ENCODE measurements at places on chromosomes 1 and 21.

- no peak for DNase-seq
Measured at GRCh38 chr1:213186168-213186567, 135.1 kb downstream of the RPS6KC1 start.

DNA sequence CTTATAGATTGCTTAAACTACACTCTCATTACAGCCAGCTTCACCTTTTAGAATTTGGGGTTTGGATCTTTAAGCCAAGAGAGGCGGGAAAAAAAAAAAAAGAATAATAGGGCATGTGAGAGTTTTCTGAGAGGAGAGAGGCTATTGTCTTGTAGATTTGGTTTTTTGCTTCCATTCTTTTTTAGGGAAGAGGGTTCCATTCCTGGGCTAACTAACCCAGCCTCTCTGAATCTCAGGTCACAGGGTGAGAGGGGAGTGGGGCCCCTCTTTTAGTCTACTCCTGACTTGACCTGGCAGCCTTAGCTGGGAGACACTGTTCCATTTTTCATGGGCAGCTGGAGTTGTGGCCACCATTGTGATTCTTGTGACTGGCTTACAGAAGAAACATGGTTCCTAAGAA lies 24.2 kb downstream of the PBX1 start:
- no peak for DNase-seq

GRCh38 chr1:241266121-241266520 lies 90.9 kb downstream of the RGS7 start:
- DNase-seq = no peak

DNA sequence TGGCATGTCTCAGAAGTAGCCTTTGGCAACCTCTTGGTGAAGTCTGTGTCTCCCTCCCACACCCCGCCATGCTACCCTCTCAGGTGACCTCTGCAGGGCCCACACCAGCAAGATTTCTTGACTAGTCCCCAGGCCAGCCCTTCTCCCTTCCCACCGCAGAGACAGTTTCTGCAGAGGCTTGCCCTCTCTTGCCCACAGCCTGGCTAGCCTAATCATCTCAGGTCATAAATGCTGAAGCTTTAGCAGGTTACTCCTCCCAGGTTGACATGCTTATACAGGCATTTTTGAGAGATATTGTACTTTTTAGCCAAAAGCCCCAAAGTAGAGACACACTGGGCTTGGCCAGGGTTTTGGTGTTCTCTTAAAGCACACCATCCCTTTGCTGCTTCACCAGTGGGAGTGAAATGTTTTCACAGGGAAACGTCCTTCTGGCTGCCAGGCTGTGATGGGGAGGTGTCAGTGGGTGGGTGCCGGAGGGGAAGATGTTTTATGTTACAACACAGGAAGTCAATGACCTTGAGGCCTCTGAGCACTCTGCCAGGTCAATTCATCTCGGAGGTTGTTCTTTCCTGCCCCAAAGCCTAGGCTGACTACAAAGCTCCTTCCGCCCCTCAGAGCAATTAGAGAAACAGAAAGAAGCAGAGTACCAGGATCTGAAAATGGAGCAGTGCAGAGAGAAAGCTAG lies 58.5 kb downstream of the STYXL2 start:
- DNase-seq = no peak

- no peak for DNase-seq
Measured at GRCh38 chr1:59025898-59026426, 242.1 kb upstream of the JUN start.

- no peak for DNase-seq
Measured at GRCh38 chr1:245591346-245592188, 436.8 kb downstream of the KIF26B start.

- DNase-seq = no peak
Measured at GRCh38 chr1:162091681-162092524, 22.4 kb downstream of the NOS1AP start.

- no peak for DNase-seq
Measured at GRCh38 chr21:38166173-38166535, 90.6 kb upstream of the KCNJ15 start.

DNA sequence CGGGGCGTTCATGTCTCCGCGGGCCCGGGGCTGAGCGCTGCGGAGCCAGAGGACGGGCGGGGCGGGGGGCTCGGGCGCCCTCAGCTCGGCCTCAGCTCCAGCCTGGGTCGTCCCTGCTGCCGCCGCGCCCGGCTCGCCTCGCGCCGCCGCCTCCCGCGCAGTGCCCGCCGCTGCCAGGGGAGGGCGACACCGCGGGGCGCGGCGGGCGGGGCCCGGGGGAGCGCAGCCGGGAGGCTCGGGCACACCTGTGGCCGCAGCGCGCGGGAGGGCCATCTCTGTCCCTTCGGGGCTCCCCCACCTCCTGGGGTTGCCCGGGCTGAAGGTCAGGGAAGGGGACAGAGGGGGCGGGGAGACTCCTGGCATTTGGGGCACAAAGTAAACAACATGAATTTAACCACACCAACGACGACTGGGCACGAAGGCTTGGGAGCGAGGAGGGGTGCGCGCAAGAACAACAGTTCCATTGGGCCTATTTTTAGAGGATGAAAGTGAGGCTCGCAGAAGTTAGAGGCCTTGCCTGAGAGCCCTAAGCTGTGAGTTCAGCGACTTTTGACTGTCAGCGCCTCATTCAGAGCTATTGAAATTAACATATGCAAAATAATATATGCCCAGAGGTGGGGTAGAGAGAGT lies at the start of gene FAM131C:
Gene FAM131C (minus strand): TSS at position 162 of the 630 bp plus-strand sequence. CDS start 209 bp downstream, outside the sequence.
- peak; percentile 6 for DNase-seq

DNA sequence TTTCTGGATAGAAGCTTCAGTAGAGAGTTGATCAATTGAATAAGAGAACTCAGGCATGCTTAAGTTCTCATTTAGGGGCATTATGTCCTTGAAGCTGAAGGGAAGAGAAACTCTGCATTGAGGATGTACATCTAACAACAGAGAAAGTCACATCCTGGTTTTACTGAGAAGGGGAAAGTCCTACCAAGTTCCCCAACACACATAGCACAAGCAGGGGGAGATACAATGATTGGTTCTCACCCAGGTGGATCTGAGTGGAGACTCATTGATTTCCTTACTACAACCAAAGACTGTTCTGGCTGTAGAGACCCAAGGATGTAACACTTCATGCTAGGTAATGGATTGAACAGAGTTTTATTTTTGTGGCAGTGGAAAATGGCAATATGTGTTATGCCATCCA lies 1.0 kb upstream of the KRTAP20-1 start:
- no peak for DNase-seq

DNA sequence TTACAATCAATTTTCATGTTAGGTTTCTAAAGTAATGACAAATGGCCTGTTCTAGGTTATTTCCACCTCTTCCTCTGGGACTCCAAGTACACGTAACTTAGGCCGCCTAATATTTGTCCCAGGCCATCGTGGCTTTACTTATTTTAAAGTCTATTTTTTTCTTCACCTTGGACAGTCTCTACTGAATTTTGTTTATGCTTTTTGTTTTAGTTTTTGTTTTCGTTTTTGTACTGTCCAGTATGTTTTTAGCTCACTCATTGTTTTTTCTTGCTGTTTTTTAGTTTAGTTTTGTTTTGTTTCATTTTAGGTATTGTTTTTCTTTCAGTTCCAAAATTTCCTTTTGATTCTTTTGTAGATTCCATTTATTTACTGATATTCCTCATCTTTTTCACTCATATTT lies 187.7 kb upstream of the RNPC3 start:
- no peak for DNase-seq

GRCh38 chr1:12488666-12489354 lies 129.2 kb downstream of the DHRS3 start:
- DNase-seq = no peak

DNA sequence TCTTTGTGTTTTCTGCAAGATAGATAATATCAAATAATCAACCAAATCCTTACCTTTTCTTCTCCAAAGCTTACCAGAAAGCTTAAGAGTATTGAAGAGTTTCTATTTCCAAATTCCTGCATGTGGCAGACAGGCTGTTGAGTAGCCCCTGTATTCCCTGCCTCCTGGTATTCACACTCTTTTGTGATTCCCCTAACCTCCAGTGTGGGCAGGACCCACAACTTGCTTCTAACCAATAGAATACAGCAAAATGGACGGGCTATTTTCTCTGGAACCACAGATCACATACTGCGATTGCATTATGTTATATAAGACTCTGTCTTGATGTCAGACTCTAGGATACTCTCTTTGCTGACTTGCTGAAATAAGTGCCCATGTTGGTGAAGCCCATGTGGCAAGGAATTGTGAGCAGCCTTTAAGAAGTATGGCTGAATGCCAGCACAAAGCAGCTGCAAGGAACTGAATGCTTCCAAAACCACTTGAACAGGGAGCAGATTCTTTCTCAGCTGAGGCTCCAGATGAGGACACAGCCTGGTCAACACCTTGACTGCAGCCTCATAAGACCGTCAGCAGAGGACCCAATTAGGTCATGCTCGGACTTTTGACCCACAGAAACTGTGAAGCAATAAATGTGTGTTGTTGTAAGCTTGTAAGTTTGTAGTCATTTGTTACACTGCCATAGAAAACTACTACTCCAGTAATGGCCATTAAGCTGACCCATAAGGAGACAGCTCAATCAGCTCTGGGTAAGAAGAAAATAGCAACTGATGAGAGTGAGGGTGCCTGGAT lies 47.9 kb upstream of the PLXNA2 start:
- no peak for DNase-seq

DNA sequence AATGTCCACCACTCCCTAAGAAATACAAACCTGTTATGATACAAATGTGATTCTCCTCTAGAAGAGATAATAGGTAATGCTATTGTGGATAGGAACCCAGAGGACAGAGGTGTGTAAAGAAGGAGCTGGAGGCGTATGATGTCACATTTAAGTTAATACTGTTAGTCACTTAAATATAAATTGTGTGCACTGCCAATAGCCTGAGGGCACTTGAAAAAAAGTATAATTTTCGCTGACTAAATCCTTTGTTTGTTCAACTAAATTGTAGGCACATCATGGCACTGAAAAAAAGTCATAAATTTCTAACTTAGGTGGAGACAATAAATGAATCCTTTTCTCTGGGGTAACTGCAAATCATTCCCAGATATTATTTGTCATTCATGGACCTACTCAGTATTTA lies 4.4 kb downstream of the RCSD1 start:
- no peak for DNase-seq

GRCh38 chr1:218872026-218872425 lies 301.7 kb upstream of the LYPLAL1 start:
- DNase-seq = no peak

DNA sequence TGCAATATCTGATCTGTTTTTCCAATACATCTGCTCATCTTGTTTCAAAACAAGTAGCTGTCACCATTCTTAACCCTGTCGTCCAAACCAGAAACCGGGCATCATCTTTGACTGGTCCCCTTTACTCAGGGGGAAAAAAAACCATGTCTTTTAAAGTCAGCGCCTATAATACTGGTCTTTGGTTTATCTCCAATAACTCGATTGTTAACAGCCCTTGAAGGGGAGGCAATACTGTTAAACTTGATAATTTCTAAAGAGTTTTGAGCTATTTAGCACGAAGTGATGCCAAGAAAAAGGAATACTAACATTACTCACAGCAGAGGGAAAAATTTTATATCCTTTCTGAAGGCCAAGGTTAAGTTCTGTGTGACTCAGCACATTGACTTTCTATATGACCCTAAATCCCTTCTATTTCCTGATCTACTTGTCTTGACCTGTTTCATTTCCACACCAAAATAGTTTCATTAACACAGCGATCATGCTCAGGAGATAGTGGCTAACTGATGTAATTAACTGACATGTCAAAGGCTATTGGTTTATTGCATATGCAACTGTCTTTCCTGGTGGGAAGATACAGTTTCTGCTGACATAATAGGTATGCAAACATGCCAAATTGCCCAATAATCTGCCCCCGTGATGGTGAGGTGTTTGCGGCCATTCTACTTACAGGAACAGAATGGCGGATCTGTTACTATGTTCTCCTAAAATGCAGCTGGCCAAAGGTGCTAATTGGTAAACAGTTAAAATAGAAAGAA lies 59.1 kb downstream of the NFIA start:
- DNase-seq = no peak

DNA sequence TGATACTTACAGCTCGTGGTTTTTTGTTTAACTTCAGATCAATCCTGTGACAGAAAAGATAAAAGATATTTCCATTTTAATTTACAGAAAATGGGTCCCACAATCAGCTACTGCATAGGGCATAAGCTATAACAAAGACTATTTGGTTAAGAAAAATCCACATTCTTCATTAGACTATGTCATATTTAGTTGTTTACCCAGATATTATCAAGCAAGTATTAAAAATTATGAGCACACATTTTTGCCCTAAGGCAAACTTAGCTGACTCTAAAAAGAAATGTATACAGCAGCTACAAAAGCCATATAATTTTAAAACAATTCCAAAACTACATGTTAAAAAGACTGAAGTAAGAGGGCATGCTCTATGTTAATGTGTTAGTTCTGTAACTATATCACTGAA lies 18.7 kb downstream of the MEAF6 start:
- no peak for DNase-seq

- no peak for DNase-seq
Measured at GRCh38 chr1:236821091-236821627, 26.1 kb downstream of the MTR start.

DNA sequence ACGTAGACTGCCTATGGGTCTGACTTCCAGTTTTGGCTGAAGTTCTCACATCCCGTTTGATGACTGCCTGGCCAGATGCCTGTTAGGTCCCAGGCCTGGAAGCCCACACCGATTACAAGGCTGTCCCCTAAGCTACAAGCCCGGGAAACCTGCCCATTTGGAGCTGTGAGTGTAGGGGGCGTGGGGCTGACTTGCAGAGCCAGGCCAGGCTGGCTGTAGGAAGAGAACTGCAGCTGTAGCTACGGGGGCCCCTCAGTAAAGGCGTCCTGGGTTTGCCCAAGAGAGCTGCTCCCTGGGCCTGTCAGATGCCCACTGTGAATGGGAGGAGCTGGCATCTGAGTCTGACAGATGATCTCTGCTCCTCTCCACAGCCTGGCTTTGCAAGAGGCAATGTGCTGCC lies 199.7 kb downstream of the CAMTA1 start:
- DNase-seq = no peak

GRCh38 chr1:238738892-238739291 lies 647.5 kb upstream of the CHRM3 start:
- no peak for DNase-seq

GRCh38 chr1:66480162-66480561 lies 53.8 kb upstream of the SGIP1 start:
- DNase-seq = no peak

- DNase-seq = no peak
Measured at GRCh38 chr1:27597516-27598294, 6.2 kb downstream of the AHDC1 start.

GRCh38 chr1:157442065-157442464 lies 110.2 kb downstream of the FCRL5 start:
- no peak for DNase-seq

- no peak for DNase-seq
Measured at GRCh38 chr21:32554832-32555638, 30.3 kb downstream of the TCP10L start.

- no peak for DNase-seq
Measured at GRCh38 chr1:248696261-248696660, 6.3 kb downstream of the OR14I1 start.

DNA sequence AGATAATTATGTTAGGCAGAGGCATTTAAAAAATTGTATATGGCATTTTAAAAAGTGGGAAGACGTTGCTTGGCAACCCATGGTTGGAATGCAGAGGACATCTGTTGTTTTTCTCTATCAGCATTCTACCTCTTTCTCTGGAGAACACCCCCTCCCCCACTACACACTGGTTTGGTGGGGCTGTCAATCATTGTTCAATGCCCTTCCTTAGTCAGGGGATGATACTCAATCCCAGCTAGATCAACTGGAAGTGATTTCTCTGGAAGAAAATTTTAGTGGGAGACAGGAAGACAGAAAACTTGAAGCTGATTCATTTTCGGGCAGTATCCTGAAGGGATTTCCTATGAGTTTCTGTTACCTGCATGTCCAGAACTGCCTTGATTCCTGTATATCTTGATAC lies 35.7 kb upstream of the CAP1 start:
- DNase-seq = no peak

- no peak for DNase-seq
Measured at GRCh38 chr1:162191396-162192305, 122.2 kb downstream of the NOS1AP start.

All from stimulated activated naive CD4-positive, alpha-beta T cell (primary cell).